ENCODE measurements at places on chromosomes 11 and 22.

DNA sequence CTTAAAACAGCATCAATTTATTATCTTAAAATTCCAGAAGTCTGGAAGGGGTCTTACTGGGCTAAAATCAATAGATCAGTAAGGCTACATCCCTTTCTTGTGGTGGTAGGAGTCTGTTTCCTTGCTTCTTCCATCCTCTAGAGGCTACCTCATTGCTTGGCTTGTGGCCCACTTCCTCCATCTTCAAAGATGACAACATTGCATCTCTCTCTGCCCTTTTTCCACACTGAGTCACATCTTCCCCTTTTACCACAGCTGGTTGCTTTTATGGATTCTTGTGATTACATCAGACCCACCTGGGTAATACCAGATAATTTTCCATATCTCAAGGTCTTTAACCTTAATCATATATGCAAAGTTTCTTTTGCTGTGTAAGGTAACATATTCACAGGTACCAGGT lies 60.9 kb downstream of the GRIA4 start:
- DNase-seq: no peak

GRCh38 chr22:38623351-38623750 lies 32.8 kb downstream of the FAM227A start:
- no peak for DNase-seq

DNA sequence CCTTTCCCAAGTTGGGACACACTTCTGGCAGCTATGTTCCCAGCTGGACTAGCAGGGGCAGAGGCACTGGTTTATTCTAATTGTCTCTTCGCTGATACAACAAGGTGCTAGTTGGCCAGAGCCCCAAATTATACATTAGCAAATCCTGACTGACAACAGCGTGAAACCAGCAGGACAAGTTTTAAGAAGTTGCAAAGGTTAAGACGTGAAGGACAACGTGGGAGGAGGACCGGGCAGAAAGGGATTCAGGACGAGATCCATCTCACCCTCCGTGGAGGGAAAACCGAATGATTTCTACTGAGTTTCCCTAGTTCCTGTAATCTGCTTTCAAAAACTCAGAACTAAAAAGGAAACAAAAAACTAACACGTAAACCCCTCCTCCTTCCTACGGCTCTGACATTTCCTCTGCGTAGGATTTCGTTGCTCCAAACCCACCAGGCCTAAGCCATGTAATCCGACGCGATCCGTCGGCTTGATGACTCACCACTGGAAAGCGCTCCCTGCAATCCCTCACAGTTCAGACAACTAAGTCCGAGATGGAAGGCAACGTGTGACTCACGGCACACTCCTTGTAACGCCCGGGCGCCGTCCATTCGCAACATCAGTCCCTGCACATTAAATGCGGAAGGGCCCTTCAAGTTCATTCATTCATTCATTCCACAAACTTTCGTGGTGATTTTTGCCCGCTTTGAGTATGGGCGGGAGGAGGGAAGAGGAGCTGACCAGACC lies 703 bp downstream of the POGLUT3 start:
- DNase-seq: peak; percentile 20

DNA sequence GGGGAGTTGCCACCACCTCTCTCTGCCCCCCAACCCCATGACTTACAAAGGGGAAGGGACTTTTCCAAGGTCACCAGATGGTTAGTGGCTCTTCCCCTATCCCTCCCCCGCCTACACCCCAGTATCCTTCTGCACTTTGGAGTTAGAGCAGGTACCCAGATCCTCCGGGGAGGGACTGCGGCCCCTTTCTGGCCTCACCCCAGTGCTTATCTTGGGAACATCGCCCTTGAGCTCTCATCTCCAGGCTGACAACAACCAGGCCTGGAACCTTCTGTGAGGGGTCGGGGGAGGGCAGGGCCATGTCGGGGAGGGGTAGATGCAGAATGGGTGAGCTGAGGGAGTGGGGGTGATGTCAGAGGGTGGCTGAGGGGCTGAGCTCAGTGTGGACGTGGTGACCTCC lies 7.5 kb upstream of the NAALADL1 start:
- DNase-seq: no peak
